Inflammatory macrophage (primary cell): ENCODE measurements at places on chromosomes 2 and 18.

DNA sequence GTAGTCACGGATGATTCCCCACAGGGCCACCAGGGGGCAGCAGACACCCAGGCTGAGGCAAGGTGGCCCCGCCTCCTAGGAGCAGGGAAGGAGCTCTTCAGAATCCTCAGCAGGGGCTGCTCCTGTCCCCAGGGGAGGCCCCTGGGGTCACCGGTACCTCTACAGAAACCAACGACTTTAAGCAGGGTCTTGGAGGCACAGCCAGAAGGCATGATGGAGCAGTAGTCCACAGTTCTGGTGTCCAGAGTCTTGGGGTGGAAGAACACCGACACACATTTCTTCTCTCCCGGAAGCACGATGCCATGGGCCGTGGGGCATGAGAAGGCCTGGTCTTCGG is 11.5 kb downstream of the CFAP65 start:
- peak; percentile 65 for DNase-seq

DNA sequence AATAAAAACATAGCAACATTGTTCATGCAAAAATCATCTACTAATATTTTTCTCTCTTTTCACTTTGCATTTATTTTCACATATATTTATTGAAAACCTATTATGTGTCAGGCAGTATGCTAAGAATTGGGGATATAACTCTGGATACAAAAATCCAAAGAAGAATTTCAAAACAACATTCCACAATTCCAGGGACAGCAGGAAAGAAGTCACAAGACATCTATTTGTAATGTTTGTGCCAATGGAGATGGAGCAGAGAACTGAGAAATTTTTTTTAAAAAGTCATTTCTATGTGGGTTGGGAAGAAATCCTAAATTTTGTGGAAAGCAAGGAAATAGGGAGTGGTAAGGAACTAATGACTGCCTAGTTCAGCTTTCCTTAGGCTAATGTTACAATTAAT is 128.6 kb upstream of the TLK1 start:
- DNase-seq: no peak

DNA sequence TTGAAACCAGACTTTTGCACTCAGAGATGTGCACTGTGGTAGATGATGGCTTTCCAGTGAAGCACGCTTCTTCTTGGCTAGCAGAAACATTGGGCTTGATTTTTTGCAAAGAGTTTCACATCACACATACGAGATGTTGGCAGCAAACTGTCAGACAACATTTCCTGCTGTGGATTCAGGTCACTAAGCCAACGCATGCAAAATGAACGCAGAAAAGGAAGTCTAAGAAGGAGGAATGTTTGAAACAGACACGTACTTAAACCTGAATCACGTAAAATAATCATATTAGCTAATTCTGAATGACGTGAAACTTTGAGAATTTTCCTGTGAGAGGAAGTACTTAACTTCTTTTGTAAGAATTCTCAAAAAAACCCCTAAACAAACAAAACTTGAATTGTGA is 88.1 kb downstream of the EPB41L3 start:
- DNase-seq: peak; percentile 62

GRCh38 chr2:197264332-197264731 is 46.2 kb downstream of the ANKRD44 start:
- DNase-seq: no peak

DNA sequence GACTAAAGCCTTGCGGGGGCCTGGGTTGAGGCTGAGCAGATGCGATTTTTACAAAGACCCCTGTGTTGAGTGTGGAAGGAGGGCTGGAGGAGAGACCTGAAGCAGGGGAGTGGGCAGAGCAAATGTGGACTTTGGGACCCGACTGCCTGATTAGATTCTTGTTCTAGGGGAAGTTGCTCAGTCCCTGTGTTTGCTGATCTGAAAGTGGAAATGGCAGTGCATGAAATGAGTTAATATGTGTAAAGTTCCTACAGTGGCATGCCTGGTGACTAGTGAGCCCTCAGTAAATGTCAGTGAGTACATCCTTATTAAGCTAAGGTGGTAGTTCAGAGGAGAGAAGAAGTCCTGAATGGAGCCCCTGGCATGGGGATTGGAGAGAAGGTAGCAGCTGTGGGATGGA is 52.3 kb downstream of the ARMC9 start:
- peak; percentile 31 for DNase-seq

DNA sequence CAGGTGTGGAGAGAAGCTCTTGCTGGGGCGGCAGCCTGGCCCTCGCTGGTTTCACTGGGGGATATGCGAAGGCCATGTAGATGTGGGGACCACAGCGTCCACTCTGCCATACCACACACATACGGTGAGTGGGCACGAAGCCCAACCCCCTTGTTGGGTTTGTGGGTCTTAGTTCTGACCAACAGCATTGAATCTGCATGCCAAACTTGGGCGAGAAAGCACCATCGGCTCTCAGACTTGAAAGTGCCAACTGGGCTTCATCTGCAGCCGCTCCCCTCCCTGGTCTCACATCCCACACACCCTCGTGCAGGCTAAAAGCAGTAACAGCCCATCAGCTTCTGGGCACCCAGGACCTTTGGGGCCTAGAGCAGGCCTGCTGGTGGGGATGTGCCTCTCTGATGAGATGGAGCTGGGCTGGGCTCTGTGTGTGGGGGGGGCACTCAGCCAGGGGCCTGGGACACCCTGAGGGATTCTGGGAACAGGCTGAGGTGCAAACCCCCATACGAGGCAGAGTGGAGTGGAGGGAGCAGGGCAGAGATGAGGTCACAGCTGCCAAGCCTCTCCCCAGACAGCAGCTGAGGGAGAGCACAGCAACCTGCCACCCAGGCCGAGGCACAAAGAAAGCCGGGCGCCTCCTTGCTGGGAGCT is 264.4 kb downstream of the TWIST2 start:
- DNase-seq: no peak

- no peak for DNase-seq
Observed at GRCh38 chr18:13640266-13640860, 86.0 kb downstream of the FAM210A start.

DNA sequence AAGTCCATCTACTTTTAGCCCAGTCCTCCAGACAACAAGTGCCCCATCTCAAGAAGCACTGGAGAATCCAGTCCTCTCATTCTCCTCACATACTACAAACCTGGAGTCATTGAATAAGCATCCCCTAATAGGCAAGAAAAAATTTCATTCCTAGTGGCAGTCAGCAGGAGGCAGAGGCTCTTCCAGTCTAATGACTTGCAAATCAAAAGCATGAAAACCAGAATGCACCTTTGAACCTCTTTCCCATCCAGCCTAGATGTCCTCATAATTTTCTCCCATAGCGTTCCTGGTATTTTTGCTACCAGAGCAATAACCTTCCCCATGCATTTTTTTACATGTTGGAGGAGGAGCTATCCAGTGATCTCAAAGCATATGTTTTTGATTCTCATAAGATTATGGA is 252.6 kb downstream of the TTC32 start:
- DNase-seq: no peak

DNA sequence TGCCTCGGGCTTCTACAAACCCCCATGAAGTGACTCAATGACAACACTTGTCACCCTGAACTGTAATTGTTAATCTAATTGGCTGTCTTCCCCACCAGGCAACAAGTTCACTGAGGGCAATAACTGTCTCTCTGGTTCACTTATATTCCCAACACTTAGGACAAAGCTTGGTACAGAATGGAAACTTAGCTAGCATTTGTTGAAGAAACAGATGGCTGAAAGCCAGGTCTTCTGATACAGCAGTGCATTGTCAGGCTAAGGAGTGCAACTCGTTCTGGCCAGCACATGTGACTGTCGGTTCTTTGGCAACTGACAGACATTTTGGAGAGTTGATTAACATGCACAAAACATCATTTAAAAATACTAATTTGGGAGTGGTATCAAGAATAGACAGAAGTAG is 14.6 kb upstream of the DNAJC27 start:
- no peak for DNase-seq

- no peak for DNase-seq
Observed at GRCh38 chr2:51969347-51969746, 937.4 kb upstream of the NRXN1 start.

DNA sequence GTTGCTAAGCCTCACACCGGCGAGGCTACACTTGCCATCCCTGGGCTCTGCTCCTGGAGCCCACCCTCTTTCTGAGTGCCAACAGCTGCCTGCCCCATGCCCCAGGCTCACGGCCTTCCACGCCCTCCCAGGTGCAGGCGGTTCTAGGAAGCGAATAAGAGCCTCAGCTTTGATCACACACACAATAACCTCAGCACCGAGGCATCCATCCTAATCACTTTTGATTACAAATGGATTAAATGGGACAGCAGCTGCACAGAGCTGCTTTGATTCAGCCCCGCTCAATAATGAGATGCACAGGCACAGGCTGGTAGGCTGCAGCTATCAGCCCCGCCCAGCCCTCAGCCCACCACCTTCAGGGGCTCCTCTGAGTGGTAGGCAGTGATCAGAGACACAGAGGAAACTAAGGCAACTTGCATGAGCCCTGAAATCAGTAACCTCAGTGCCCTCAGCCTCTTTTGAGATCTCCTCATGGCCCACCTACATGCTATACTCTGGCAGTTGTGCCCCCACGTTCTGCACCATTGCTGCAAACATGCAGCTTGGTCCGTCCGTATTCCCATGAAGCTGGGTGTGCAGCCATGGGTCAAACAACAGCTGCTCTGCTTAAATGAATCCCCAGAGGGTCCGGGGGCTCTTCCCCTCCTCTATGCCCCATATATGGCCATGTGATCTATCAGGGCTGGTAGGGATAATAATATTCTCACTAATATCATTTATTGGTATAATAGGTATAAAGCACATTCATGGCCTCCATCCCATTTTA is 171.4 kb downstream of the SETBP1 start:
- DNase-seq: no peak

- no peak for DNase-seq
Observed at GRCh38 chr2:230863442-230864121, 1.2 kb upstream of the ITM2C start.

DNA sequence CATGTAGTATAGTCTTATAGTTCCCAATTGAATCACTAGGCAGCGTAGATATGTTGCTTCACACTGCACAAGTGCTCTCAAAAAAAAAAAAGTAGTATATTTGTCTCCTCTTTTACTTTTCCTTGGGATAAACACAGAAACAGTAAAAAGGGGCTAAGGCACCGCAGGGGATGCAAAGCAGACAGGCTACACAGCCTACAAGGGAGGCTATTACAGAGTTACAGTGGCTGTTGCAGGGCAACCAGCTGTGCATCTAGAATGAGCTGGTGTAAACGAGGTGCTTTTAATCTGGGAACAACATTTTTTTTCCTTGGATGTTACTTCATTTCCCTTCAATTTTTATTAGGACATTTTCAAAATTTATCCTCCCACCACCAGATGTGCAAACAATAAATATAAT is 1934.7 kb upstream of the CELF4 start:
- DNase-seq: no peak

GRCh38 chr2:41955316-41956043 is 92.3 kb upstream of the PKDCC start:
- peak; percentile 24 for DNase-seq

DNA sequence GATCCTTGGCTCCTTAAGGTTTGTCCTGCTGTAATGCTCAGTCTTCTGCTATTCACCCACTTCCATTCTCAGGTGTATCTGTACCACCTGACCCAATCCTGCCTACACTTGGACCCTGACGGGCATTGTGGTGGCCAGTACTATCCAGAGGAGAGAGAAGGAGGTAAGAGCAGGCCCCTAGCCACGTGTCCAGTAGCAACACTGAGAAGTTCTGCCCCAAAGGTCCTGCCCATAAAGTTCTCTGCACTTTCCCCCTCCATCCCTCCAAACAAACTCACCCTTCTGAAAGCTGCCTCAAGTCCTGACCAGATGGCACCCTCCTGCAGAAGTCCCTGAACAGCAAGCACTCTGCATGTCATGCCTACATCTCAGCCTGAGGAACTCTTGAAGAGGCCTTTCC is 18.3 kb downstream of the TTC32 start:
- DNase-seq: no peak

- DNase-seq: no peak
Observed at GRCh38 chr2:230693411-230693810, 19.2 kb upstream of the CAB39 start.

- DNase-seq: peak; percentile 43
Observed at GRCh38 chr2:97995026-97995733, 568 bp downstream of the TMEM131 start.

DNA sequence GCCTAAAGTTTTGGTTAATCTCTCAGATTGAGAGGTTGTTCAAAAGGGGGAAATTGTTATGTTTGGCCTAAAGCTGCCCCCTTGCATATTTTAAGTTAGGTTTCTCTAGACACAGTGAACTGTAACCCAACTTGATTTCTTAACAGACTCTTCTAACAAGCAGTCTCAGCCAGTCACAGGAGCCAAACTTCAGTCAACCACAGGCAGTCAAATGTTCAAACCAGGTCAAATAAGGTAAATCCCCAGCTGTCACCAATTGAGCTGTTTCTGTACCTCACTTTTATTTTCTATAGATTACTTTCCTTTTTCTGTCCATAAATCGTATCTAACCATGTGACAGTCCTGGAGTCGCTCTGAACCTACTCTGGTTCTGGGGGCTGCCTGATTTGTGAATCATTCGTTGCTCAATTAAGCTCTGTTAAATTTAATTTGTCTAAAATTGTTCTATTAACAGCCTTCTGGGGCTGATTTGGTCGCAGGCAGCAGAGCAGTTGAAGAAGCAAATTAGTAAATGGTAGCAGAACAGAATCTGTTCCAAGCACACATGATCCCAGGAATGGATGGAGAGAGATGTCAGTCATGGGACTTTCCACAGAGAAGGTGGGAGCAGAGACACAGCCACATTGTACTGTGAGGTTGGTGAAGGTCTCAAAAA is 16.4 kb upstream of the NFU1 start:
- DNase-seq: no peak

GRCh38 chr18:75201282-75202270 is 7.4 kb downstream of the PTGR3 start:
- no peak for DNase-seq

DNA sequence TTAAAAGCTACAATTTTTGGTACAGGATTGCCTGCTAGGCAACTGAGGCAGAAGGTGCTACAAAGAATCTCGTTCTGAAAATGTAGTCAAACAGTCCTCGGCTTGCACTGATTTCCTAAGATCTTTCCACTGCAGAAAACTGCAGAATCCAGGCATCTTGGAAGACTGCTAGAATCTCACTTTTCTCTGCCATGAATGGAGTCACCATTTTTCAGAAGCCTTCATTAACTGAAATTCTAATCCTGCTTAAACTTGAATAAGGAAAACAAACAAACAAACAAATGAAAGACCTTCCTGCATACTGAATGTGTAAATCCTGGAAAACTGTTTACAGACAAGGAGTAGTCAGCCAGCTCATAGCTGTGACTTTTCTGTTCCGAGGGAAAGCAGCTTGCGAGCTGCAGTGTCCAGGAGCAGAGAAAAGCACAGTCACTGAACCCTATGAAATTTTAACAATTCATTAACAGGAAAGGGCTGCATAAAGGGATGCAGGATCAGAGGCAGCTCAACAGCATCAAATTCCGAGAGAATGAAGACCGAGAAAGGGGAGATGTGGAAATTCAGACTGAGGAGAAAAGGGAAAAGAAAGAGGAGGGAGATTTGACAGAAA is 210.5 kb upstream of the PIK3C3 start:
- no peak for DNase-seq

GRCh38 chr2:239598732-239599090 is 197.9 kb upstream of the HDAC4 start:
- no peak for DNase-seq

- DNase-seq: no peak
Observed at GRCh38 chr2:105748566-105748965, 3.9 kb downstream of the NCK2 start.
